ENCODE measurements at places on chromosomes 16 and 17.

- DNase-seq = no peak
Measured at GRCh38 chr17:74779948-74780400, 3.8 kb upstream of the NAT9 start.

- no peak for DNase-seq
Measured at GRCh38 chr17:38942696-38943334, 17.4 kb downstream of the LASP1NB start.

DNA sequence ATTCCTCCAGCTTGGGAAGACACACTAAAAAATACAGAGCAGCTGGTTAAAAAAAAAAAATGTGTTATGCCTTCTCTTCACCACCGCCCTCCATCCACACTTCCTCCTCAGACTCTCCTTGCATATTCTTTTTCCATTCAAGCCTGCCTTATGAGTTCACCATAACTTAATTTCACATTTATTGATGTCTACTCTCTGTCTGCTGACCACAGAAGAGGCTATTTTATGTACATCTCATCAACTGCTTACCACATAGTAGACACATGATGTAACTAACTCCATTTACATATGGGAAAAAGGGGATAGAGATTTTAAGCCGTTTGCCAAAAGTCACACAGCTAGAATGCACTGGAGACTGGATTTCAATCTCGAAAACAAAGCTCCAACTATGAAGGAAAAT, 409.8 kb downstream of the CDH11 start:
- no peak for DNase-seq

GRCh38 chr17:76594690-76595089, 9.0 kb upstream of the ST6GALNAC2 start:
- no peak for DNase-seq

GRCh38 chr16:76835779-76836300, 355.1 kb upstream of the MON1B start:
- DNase-seq = no peak

- DNase-seq = no peak
Measured at GRCh38 chr17:48554412-48555257, 9.7 kb upstream of the HOXB2 start.

- no peak for DNase-seq
Measured at GRCh38 chr17:41392278-41392677, 5.1 kb downstream of the KRT31 start.

DNA sequence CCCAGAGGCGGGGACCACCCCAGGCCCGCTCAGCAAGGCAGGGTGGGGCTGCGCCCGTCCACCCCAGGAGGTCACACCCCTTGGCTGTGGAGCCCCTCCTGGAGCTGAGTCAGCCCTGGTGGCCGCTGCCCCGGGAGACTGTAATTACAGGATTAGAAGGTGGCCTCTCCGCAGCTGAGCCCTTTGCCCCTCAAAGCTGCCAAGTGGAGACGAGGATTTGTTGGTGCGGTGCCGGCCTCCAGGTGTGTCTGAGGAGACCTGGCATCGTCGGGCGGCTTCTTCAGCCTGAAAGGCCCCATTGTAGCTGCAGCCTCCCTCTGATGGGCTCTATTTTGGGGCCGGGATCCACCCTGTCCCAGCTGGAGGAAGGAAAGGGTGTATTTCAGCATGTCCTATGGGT, 22.7 kb upstream of the SPNS2 start:
- no peak for DNase-seq

DNA sequence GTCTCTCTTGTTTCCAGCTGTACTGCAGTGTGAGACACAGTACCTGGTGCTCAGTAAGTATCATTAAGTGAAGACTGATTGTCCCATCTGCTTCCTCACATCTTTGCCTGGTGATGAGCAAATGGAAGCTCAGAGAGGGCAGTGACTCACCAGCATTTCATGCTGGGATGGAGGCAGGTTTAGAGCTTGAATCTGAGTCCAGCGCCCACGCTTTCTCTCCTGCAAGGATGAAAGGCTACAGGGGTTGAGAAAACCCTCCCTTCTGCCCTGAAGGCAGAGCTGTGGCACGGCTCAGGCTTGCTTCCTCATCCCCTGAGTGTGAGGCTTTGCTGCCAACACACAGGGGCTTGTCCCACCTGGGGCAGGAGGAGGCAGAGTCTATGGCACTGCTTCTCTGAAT, 1.5 kb upstream of the RNF112 start:
- DNase-seq = no peak

GRCh38 chr17:35545150-35545549, 7.7 kb upstream of the SLFN12L start:
- DNase-seq = no peak

DNA sequence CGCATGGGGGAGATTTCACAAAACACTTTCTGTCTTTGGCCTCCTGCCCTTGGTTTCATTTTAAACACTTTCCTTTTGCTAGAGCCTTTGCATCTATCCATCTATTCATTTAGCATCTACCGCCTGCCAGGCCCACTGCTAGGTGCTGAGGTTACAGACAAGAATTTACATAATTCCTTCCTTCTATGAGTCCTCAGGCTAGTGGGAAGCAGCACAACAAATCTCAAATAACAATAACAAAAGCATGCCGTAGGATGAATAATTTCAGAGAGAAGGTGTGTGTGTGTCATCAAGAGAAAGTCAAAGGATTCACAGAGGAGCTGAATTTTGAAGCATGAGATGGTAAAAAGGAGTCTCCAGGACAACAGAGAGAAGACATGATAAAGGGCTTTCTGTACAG, 6.1 kb upstream of the SLC46A1 start:
- DNase-seq = no peak

DNA sequence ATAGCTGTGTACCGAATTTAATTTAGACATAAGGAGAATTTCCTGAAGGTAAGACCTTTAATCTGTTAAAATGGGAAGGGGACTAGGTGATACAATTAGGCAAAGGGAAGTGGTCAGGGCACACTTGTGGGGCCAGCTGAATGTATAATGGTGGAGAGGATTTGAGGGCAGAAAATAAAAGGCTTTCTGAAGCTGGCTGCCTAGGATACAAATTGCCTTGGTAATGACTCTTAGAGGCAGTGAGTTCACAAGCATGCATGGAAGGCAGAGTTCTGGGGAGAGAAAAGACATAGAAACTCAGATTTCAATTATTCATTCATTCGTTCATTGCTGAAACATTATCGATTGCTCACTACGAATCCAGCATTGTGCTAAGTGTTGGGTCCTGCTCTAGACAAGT, 12.4 kb upstream of the NFAT5 start:
- DNase-seq = no peak

GRCh38 chr17:72795941-72796340, 296.5 kb downstream of the SLC39A11 start:
- no peak for DNase-seq

DNA sequence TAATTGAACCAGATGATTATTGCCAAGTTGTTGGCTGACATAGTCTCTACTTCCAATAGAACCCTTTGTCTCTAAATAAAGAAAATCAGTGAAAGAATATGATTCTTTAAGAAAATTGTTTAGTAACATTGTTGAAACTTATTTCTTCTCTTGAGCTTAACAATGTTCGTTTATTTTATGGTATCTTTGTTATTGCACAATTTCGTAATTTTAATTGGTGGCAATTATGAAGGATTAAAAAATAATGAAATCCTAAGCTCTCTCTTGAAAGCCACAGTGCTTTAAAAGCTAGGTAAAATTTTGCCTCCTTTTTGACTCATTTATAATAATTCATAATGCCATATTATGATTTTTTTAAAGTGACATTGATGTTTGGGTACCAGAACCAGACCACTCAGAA, 149.0 kb upstream of the RBL2 start:
- DNase-seq = no peak

- DNase-seq = no peak
Measured at GRCh38 chr16:5315914-5316313, 218.3 kb upstream of the EEF2KMT start.

GRCh38 chr17:17682293-17682736, 1.1 kb downstream of the RAI1 start:
- no peak for DNase-seq

- DNase-seq = no peak
Measured at GRCh38 chr17:60305141-60305540, 86.8 kb downstream of the USP32 start.

DNA sequence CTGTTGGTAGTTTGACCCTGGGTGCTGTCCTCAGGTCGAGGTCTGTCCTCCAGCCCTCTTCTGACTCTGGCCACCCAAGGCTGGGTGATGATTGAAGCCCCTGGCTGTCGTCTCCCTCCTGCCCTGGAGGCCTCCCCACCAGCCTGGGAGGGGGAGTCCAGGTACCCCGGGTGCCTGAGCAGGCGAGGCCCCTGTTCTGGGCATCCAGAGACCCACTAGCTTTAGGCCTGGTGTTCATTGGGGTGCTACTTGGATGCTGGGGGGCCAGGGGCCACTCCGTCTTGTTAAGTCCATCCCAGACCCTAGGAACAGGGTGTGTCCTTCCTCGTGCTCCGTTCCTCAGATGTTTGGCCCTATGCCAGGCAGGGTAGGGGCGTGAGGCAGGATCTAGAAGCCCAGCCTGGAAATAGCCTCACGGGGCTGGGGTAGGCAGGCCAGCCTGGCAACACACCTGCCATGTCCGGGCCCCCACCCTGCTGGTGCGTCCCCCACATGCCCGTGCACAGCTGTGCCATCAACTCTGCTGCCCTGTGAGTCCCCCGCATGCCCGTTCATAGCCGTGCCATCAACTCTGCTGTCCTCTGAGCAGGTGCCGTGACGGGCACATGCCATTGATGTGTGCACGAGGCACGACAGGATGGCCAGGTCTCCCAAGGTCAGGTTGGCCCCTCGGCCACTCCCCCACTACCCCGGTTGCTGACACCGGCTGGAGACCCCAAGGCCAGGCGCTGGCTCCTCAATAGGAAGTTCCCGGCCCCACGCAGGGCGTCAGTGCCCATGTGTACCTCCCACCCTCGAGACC, 36.9 kb downstream of the GINS2 start:
- DNase-seq = no peak

GRCh38 chr16:67541391-67542263, 13.0 kb downstream of the RIPOR1 start:
- no peak for DNase-seq

- DNase-seq = no peak
Measured at GRCh38 chr17:7647018-7647417, 3.7 kb upstream of the ATP1B2 start.

DNA sequence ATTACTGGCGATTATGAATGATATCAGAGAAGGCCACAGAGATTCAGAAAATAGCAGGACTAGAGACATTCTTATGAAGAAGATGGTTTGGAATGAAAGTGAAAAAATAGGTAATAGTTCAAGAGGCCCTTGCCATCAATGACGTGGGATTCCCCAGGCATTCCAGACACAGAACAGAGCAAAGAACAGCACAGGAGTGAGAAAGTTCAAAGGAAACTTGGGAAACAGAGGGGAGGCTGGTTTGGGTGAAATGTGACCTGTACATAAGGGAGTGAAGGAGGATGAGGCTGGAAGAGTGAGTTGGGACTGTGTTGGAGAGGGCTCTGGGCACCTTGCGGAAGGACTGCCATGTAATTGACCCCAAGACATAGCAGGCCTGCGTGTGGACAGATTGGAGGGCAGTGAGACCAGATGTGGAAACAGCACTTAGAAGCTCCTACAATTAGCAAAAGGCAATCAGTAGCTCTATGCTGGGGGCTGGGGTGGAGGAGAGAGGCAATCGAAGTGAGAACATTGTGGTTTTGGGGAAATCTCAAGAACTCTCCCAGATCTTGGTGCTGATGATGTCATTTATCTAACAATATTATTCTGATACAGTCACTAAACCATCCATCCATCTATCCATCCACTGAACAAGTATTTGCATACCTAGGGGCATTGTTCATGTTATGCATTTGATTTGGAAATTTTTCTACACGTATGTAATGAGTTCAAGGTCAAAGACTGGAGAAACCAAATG, 365.3 kb upstream of the ZFHX3 start:
- DNase-seq = no peak

- DNase-seq = no peak
Measured at GRCh38 chr16:80299416-80299815, 241.4 kb upstream of the DYNLRB2 start.

DNA sequence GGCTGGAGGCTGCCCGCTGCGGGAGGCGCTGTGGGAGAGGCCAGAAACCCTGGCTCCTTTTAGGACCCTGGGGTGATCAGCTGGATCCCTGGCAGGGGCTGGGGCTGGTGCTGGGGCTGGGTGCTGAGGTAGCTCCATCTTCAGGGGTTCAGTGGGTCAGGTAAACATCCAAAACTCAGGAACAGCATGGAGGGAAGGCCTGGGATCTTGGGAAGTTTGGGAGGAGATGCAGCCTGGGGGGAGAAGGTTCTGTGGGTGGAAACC, 21.0 kb downstream of the ADGRG5 start:
- no peak for DNase-seq

GRCh38 chr16:56763291-56763916, 33.5 kb downstream of the NUP93 start:
- no peak for DNase-seq

DNA sequence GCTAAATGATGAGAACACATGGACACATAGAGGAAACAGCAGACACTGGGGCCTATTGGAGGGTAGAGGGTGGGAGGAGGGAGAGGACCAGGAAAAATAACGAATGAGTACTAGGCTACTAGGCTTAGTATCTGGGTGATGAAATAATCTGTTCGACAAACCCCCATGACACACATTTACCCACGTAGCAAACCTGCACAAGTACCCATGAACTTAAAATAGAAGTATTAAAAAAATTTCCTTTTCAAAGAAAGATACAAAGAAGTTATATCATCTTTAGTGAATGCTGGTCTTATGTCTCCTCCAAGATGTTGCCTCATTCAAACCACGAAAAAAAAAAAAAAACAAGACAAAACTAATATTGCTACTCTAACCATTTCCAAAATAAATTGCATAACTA, 31.7 kb downstream of the MBTD1 start:
- no peak for DNase-seq

DNA sequence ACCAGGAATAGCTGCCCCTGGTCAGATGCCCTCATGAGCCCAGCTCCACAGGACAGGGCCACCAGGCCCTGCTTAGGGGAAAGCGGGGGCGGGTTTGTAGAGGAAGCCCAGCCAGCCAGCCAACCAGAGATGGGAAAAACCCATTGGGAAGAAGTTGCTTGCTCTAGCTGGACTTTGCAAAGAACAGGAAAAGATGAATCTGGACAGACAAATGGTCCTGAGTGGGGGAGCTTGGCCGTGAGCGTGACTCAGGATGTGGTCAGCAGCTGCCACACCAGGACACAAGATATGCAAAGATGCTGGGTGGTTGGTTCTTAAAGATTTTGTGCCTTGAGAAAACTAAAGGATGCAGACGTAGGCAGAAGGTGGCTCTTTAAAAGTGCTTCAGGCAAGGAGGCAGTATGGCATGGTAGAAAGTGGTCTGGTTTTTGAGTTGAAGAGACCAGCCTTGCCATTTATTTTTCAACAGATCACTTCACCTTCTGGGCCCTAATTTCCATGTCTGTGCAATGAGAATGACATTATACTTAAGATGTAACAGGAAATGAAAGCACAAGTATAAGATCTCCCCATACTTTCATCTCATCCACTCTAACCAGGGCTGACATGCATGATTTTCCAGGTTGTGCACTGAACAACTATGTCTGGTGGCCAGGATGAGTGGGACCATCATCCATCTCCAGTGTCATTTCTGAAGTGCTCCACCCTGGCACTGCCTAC, 27.8 kb upstream of the HEATR6 start:
- no peak for DNase-seq

- DNase-seq = no peak
Measured at GRCh38 chr17:63452962-63453551, 7.0 kb upstream of the CYB561 start.

- DNase-seq = no peak
Measured at GRCh38 chr17:2071455-2072281, 16.8 kb downstream of the HIC1 start.

- peak; percentile 58 for DNase-seq
Measured at GRCh38 chr17:26818736-26819135, 475.2 kb upstream of the WSB1 start.

- no peak for DNase-seq
Measured at GRCh38 chr17:81566461-81567126, 14.4 kb upstream of the FAAP100 start.
